Activated effector memory CD4-positive, alpha-beta T cell treated with anti-CD3 and anti-CD28 coated beads, Interleukin-2, amount 50 U/mL, for 16 hours (primary cell): ENCODE measurements at places on chromosomes 1 and 21.
A peak's percentile ranks its signal among the peaks of the same experiment; 100 is the strongest.

- no peak for DNase-seq
Observed at GRCh38 chr1:160371756-160372155, 4.9 kb downstream of the NHLH1 start.

- peak; percentile 60 for DNase-seq
Observed at GRCh38 chr21:42578034-42578433, 64.4 kb downstream of the SLC37A1 start.

GRCh38 chr1:210200124-210200736, 32.4 kb upstream of the SERTAD4 start:
- DNase-seq, result no peak

GRCh38 chr1:64861611-64862010, 104.7 kb downstream of the JAK1 start:
- DNase-seq, result no peak

DNA sequence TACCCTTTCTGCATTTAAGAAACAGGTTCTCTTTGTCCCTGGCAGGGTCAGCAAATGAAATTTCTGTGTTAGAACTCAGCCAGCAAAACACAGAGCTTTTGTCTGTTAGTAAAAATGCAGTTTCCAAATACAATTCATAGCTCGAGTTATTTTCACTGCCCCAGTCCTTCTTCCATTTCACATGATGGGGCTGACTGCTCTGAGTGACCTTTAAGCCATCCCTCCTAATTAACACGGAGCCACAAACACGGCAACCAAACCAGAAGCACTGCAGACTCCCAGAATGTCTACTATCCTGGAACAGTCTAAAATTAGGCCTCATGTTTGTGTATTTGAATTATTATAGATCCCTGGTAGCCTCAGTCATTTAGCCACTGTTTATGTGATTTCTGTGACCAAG, 99.1 kb upstream of the RGS4 start:
- no peak for DNase-seq

DNA sequence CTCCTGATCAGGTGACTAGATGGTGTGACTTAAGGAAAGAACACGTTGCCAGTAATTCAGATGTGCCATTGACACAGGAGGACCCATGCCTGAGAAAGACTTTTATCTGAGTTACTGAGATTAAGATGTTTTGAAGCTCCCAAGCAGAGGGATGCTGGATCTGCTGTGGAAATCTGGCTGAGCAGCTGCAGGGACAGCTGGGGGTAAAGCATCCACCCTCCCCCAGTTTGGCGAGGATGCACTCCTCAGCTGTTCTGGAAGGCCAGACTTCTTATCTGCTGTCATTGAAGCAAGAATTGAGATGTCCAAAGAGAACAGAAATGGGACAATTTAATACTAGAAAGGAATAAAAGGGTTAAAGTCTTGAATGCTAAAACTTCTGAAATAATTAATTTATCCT, 25.7 kb downstream of the TTC3 start:
- no peak for DNase-seq

DNA sequence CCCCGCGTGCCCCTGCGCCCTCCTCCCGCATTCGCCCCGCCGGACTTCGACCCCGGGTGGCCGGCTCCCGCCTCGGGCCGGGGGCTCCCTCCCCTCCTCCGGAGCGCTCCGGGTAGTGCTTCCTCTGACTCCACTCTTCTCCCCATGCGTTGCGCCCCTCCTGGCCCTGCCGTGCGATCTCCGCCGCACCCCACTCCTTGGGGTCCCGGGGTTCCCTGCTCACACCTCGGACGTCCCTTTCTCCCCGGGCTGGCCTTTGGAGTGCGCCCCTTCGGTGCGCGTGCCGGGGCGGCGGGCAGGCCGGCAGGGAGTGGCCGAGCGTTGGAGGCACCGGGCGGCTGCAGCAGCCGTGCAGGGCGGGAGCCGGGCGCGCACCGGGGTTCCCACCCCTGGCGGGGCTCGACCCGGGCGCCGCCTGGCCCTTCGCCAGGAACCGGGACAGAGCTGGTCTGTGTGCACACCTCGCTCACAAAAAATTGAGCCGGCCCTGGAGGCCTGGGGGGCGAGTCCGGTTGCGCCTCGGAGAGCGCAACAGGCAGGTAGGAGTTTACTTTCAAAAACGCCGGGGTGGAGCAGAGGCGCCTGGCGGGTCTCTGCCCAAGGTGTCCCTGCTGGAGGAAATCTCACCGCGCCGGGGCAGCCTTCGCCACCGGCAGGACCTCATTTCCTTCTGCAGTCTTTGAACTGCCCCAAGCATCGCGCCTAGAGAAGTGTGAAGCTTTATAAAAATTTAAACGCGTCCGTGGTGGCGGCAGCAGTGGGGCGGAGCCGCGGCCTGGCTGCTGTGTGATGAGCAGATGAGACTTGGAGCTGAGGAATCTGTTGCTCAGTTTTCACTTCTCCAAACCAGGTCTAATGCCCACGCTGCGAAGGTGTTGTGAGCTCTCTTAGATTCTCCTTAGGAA, 650 bp downstream of the VANGL1 start:
- DNase-seq, result peak; percentile 70

DNA sequence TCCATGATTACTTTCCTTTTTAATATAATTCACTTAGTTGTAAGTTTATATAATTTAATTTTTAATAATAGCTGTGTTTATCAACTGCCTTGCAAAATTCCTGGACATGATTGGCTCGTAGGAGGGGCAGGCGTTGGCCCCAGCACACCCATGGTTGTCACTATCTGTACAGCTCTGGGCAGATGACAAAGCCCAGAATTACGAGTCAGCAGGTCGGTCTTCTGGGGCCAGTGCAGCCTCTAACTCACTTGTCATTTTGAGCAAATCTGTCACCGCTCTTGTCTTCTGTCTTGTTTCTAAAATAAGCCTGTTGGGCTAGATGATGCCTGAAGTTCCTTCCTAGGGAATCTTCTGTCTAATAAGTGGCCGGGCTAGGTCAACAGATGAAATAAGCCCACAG, 21.4 kb upstream of the LRRC38 start:
- DNase-seq, result no peak

DNA sequence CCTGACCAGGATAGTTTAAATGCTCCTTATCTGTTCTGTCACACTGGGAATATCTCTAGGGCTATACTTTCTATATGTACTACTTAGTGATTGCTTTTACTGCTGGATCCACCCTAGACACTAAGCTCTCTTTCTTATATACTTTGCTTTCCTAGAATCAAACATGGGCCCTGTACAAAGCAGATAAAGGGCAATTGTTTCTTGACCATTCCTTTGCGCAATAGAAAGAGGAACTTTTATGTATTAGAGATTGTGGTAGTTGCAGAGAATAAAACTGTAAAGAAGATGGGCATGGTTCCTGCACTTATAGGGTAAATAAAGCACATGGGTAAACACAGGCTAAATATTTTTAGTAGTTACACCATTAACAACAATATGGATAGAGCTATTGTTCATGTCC, 58.8 kb downstream of the ATP6V1G3 start:
- no peak for DNase-seq

- no peak for DNase-seq
Observed at GRCh38 chr1:19405761-19406487, 79.4 kb downstream of the CAPZB start.

DNA sequence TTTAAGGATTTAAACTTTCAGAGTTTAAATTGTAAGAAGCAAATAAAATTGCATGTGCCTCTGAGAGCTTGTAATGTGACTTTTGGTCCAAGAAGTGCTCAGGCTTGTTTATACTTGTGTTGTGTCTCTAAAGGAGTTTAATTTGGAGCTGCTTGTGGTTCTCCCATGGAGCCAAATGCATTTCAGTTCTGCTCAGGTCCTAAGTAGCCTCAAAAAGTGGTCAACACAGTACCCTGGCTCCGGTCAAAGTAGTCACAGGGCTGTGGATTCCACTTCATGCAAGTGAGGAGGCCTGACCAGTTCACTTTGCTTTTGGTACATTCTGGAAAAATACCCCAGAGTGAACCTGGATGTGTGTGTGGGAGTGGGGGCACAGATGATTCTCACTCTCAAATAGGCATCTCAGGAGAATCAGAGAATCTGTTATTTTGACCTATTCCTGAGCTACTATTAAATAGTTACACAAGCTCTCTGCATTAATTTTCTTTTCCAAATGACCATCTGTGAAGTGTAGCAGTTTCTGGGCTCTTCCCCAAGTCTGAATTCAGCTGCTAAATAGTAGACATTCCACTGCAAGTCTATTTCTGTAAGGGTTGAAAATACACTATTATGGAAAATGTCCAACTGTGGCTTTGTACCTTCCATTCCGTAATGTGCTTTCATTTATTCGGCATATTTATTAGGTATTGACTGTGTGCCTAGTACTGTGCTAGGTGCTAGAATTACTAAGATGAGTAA, 31.7 kb upstream of the AGO1 start:
- no peak for DNase-seq

GRCh38 chr21:41956926-41957729, 3.3 kb upstream of the C2CD2 start:
- DNase-seq, result peak; percentile 54

DNA sequence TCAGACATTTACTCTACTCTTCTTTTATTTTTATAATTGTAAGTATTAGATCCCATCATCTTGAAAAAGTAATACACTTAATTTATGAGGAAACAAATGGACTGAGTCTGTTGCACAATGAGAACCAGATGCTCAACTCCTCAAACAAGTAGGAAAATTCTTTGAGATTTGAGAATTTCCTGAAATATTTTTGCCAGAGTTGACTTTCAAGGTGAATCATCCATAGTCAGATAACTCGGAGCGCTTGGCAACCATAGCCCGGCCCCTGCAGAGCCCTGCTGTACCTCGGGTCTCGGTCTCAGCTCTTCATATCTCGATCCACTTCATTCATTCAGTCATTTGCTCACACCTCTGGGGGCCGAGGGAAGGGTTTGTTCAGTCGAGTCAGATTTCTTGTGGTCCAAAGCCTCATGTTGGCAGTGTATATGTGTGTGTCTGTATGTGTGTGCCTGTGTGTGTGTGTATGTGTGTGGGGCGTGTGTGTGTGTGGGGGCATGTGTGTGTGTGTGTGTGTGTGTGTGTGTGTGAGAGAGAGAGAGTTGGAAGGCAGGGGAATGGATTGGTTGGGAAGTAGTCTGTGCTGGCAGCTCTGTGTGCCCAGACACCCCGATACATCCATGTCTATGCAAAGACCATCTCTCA, 18.1 kb upstream of the PCP4 start:
- DNase-seq, result no peak

DNA sequence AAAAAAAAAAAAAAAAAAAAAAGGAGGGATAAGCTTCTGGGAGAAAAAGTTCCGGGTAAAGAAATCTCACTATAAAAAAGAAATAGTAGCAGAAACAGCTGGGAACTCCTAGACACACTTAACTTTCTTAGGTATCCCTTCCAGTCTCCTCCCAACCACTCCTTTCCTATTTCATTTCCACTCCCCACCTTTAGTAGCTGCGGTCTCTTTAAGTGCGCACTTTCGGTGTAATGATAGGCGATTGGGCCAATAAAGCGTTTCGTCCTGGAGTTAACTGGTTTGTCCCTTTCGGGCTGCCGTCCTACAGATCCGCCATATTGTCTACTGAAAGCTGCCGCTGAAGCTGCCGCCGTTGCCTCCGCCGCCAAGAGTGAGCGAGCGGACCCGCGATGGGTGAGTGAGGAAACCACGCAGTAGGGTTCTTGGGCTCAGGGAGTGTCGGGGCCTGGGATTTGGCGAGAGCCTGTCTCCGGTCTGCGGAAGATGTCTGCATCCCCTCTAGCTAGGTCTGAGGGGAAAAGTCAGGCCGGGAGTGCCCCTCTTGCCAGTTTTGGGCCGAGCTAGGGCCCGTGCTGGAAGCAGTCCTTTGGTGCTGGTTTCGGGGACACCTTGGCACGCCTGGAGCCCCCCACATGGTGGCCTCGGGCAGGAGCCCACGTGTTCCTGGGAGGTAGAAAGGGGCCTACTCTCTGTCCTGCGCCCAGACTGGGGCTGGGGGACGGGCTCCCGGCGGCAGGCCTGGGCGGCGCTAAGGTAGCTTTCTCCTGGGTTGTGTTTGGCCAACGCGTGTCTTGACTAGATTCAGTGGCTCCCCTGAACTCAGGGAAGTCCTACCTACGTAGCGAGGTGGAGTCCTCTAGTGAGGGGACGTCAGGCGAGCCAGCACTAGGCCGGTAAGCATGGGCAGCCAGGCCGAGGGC, at the start of gene KPNA6:
KPNA6 (plus strand) TSS at position 315 of the 920 bp plus-strand sequence; CDS start at position 390, 75 bp downstream.
- DNase-seq, result peak; percentile 96

DNA sequence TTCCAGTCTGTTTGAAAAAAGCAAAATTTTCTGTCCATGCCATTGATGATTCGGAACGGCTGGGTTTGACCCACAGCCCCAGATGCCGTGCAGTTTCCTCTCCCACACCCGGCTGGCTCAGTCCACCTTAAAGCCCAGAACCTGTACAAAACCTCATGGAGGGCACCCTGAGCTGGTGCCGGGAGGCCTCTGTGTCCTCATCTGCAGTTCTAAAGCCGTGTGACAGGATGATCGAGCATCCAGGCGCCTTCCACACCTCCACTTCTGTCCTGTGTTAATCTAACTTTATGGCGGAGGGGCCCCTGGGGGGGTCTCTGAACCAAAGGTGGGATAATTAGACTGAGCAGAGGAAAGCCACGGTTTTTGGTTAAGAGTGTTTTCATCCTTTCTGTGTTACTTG, 49.6 kb downstream of the SLC37A1 start:
- DNase-seq, result peak; percentile 17

DNA sequence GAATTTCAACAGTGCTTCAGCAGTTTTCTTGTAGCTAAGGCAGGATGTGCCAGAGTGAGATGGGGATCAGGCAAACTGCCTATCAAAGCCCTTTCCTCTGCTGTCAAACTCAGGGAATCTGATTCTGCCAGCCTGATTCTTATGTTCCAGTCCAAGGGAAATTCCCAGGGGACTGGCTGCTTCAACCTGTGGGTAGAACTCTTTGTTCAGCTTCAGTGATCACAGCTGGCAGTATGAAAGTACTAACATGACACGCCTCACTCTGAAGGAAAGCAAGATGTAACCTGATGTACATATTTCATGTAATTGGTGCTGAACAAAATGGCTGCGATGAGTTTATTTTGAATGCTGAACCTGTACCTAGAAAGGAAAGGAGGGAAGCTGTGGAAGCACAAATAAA, 40.1 kb upstream of the SLC5A9 start:
- no peak for DNase-seq

- no peak for DNase-seq
Observed at GRCh38 chr1:81069856-81070255, 730.9 kb upstream of the ADGRL2 start.

DNA sequence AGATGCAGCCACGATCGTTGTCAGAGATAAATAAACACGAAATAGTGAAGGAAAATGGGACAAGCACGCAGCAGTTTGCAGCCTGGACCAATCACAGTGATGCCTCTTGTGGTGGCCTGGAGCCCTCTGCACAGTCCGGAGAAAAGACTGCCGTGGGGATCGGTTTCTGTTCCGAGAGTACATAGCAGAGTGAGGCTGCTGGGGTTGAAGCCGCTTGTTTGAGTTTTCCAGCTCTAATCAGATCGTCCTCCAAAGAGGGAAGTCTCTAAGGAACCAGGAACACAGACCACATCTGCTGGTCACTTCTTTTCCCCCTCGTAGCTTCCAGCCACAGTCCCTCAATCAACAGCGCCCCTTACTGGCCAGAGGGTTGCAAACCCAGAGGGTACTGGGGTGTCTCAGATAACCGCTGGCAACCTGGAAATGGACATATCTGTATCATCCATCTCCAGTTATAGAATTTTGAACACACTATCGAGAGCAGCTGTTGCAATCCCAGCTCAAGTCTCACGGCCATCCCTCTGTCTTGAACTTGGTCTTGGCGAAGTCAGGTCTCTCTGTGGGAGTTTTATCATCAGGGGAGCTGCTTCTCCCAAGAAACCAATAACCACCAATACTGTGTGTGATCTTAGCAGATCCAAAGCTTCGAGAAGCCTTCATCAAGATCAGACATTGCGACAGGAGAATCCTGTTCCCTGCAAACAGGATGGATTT, 57.4 kb downstream of the OLIG1 start:
- peak; percentile 82 for DNase-seq
